ENCODE measurements at places on chromosomes 1 and 21. TPM values are rescaled to one million over a fixed set of nuclear protein-coding genes. Genes with fewer than 3 reads are reported as not detected.
A peak's percentile ranks its signal among the peaks of the same experiment; 100 is the strongest.

DNA sequence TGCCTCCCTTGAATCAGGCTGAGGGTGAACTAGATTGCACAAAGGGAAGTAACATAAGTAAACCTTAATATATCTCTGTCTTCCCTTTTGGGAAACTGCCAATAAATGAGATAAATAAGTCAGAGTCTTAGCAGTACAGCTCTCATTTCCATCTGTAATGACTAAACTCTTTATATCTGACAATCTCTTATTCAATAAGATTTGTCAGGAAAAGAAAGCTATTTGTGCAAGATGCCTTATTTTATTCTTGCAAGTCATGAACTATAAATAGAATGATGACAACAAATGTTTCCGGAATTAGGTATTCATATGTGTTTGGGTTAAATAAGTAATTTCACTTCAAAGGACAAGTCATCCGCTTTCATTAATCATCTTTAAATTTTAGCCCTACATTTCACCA lies 229.2 kb downstream of the PTGER3 start:
- no peak overlapping the region for H3K4me3 ChIP-seq
- no peaks in the 10 kb centered on the region for H3K36me3 ChIP-seq
- no peak overlapping the region for H3K27ac ChIP-seq

- H3K27me3 ChIP-seq, result no peaks in the 10 kb centered on the region
- peaks cover 6% of the 10 kb centered on the region for H3K4me1 ChIP-seq
- H3K27ac ChIP-seq, result no peak overlapping the region
- DNase-seq, result no peak
- no peak overlapping the region for H3K4me3 ChIP-seq
Measured at GRCh38 chr1:231334952-231335351, 2.7 kb downstream of the EXOC8 start.

The FAM177B gene
- 0.06 TPM for polyA plus RNA-seq

DNA sequence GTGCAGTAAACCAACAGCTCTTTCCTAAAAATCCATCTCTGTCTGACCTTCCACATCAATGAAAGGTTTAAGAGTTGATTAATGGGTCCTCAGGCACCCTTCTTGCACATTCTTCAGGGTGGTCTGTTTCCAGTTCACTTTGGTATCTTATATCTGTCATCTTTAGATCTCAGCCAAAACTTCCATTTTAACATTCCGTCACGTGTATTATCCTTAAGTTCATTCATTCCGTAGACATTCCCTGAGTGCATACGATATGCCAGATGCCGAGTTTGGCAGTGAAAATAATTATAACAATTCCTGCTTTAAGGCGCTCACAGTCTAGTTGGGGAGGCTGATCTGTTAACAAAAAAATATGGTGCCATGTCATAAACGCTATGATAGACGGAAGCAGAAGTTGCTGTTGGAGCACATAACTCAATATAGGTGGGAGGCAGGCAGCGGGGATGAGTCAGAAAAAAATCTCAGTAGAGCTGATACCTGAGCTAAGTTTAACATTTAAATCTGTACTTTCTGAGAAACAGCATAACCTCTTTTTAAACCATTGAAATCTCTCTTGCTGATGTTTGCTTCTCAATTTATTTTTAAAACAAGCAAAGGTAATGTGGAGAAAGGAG lies 59.6 kb upstream of the HOOK1 start:
- no peak for DNase-seq
- no peaks in the 10 kb centered on the region for H3K36me3 ChIP-seq
- no peaks in the 10 kb centered on the region for H3K27me3 ChIP-seq

DNA sequence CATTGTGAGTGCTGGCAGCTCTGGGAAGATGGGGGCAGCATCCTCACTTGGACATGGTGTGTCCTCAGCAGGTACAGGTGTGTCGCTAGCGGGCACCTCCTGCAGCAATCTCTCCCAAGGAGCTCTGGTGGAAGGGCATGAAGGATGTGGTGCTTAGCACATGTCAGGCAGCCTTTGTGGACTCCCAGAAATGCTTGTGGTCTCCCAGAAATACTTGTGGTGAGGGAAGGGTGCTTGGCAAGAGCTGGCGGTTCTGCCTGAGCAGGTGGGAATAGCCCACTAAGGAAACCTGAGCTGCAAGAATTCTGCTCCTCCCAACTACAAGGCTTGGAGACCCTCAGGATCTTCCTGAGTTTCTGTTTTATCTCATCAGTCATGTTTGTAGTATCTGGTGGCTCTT lies 371.6 kb downstream of the PRDM2 start:
- H3K36me3 ChIP-seq, result no peaks in the 10 kb centered on the region
- no peak for DNase-seq
- no peak overlapping the region for H3K4me3 ChIP-seq
- no peak overlapping the region for H3K27ac ChIP-seq
- no peaks in the 10 kb centered on the region for H3K27me3 ChIP-seq
- no peaks in the 10 kb centered on the region for H3K4me1 ChIP-seq

DNA sequence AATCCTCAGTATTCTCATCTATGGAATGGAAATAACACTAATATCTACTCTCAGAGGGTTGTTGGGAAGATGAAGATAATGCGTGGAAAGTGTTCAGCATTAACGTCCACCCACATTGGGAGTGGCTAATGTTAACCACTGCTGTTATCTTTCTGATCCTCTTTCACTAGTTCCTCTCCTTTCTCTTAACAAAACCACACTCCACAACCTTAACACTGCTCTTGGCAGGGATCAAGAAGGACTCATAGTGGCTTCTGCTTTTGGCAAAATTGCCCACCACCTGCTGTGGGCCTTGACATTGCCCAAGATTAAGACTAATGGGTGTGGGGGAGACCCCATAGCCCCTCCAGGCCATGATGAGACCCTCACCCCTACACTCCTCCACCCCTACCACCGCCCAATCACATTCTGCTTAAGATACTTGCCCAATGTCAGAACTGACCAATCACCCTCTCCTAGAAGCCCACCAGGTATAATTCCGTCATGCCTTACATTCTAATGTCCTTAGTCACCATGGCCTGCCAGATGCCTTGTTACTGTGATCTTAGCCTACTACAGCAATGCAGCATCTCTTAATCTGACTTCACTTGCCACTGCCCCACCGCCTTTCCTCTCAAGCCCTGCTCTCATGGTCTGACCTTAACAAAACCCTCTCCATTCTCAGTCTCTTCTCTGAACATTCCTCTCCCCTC lies 27.1 kb downstream of the DHCR24 start:
- H3K27ac ChIP-seq, result no peak overlapping the region
- H3K4me3 ChIP-seq, result no peak overlapping the region
- no peaks in the 10 kb centered on the region for H3K27me3 ChIP-seq
- DNase-seq, result no peak
- H3K4me1 ChIP-seq, result no peaks in the 10 kb centered on the region

The LCE3E gene
- not detected for polyA plus RNA-seq

The ITGB2 gene
- polyA plus RNA-seq, result 0.89 TPM

DNA sequence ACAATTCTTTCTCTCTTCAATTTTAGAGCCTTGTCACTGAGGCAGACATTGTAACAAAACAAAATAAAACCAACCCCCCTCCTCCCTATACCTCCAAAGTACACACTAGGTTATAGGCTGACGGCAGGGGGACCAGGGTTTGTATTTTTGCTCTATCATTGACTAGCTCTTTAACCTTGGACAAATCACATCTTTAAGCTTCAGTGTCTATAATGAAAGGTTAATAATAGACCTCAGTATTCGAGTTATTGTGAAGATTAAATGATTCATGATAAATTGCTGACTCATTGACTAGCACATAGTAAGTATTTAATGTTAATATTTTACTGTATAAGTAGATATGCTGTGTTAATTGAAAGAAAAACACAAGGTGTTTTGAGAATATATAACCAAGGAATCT lies 1267.6 kb upstream of the ADGRL2 start:
- peaks cover 34% of the 10 kb centered on the region for H3K4me1 ChIP-seq
- no peaks in the 10 kb centered on the region for H3K36me3 ChIP-seq
- DNase-seq, result no peak

The RPL22 gene
- 133 TPM for polyA plus RNA-seq

- DNase-seq, result no peak
- H3K36me3 ChIP-seq, result no peaks in the 10 kb centered on the region
- no peak overlapping the region for H3K27ac ChIP-seq
Measured at GRCh38 chr1:211129776-211130175, 4.2 kb downstream of the KCNH1 start.

GRCh38 chr1:12551584-12551983 lies 66.4 kb downstream of the DHRS3 start:
- H3K27me3 ChIP-seq, result no peaks in the 10 kb centered on the region
- DNase-seq, result no peak
- no peak overlapping the region for H3K4me3 ChIP-seq
- H3K27ac ChIP-seq, result no peak overlapping the region
- no peaks in the 10 kb centered on the region for H3K4me1 ChIP-seq

The RHD gene
- 0.33 TPM for polyA plus RNA-seq

GRCh38 chr1:33949570-33949969 lies 85.7 kb downstream of the HMGB4 start:
- H3K36me3 ChIP-seq, result no peaks in the 10 kb centered on the region
- no peak for DNase-seq
- no peaks in the 10 kb centered on the region for H3K4me1 ChIP-seq
- H3K27me3 ChIP-seq, result no peaks in the 10 kb centered on the region
- H3K4me3 ChIP-seq, result no peak overlapping the region

The OR2T11 gene
- polyA plus RNA-seq, result not detected

The CRP gene
- polyA plus RNA-seq, result not detected

- DNase-seq, result no peak
- no peak overlapping the region for H3K4me3 ChIP-seq
- peaks cover 40% of the 10 kb centered on the region for H3K27me3 ChIP-seq
- H3K4me1 ChIP-seq, result no peaks in the 10 kb centered on the region
- H3K27ac ChIP-seq, result no peak overlapping the region
Measured at GRCh38 chr21:44935533-44935927, 4.3 kb upstream of the SLX9 start.

The KCND3 gene
- 0.22 TPM for polyA plus RNA-seq

DNA sequence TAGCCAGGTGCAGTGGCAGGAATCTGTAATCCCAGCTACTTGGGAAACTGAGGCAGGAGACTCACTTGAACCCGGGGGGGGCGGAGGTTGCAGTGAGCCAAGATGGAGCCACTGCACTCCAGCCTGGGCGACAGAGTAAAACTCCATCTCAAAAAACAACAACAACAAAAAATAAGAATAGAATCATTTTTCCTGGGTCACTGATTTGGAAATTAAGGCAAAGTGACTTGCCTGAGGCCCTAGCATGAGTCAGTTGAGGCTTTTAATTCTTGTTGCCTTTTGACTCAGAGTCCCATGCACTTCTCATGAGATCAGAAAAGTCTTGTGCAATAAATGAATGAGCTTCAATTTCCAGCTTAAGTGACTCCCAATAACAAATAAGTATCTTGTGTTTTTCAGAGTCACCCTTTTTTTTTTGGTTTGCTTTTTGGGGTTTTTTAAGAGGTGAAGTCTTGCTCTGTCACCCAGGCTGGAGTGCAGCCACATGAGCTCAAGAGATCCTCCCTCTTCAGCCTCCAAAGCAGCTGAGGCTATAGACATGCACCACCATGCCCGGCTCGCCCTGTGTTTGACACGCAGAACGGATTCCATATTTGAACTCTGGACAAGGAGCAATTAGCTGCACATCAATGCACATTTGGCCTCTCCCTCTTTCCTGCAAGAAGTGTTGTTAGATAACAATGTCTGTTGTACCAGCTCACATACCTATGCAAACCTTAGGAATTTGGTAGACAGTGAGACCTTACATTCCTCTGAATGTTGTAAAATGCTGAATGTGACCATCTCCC lies 3.4 kb upstream of the PLEKHM2 start:
- H3K27me3 ChIP-seq, result no peaks in the 10 kb centered on the region
- H3K36me3 ChIP-seq, result no peaks in the 10 kb centered on the region
- no peak overlapping the region for H3K27ac ChIP-seq
- H3K4me1 ChIP-seq, result no peaks in the 10 kb centered on the region
- DNase-seq, result no peak

DNA sequence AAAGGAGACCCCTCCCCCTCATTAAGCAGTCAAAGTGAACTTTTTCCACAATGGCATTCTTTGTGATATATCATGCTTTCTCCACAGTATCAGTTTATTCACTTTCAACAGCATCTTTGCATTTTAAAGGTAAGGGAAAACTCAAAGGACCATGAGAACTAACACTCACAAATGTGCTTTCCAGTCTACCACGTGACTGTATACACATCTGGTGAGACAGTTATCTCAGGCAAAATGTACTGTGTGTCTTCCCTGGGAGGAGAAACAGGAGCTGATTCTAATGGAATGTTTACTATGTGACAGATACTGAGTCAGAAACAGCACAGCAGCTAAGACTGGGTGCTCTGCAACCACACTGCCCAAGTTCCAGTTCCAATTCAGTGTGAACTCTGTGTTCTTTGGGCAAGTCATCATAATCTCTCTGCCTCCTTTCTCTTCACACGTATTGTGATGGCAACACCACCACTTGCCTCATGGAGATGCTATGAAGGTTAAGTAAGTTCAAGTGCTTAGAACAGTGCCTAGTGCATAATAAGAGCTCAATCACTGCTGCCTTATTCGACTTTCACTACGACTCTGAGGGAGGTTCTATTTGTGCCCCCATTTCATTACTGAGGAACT lies 79.0 kb downstream of the SLC45A1 start:
- H3K27ac ChIP-seq, result no peak overlapping the region
- no peaks in the 10 kb centered on the region for H3K27me3 ChIP-seq
- peaks cover 17% of the 10 kb centered on the region for H3K4me1 ChIP-seq

The LEMD1 gene
- polyA plus RNA-seq, result 10.0 TPM

DNA sequence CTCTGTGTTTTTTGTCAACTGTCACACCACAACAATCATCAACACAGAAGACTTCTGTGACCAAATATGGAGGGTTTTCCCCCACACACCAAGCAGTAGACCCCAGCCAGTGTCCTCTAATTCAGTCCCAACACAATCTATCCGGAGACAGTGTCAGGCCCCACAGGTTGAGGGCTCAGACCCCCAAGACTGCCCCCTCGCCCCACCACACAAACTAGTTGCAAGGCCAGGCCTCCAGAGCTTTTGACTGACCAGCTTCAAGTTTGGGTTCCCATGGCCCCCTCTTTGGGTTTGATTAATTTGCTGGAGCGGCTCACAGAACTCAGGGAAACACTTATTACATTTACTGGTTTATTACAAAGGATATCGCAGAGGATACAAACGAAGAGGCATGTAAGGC lies 37.2 kb downstream of the NEK2 start:
- H3K27me3 ChIP-seq, result no peaks in the 10 kb centered on the region
- DNase-seq, result no peak
- no peak overlapping the region for H3K4me3 ChIP-seq
- H3K4me1 ChIP-seq, result no peaks in the 10 kb centered on the region

The PADI1 gene
- polyA plus RNA-seq, result 0.38 TPM

The SCYL3 gene
- polyA plus RNA-seq, result 2.7 TPM

The CAMK1G gene
- polyA plus RNA-seq, result 1.3 TPM

- H3K27ac ChIP-seq, result no peak overlapping the region
- H3K4me1 ChIP-seq, result no peaks in the 10 kb centered on the region
- H3K4me3 ChIP-seq, result peak overlapping the region; percentile 68
- peaks cover 10% of the 10 kb centered on the region for H3K36me3 ChIP-seq
- no peaks in the 10 kb centered on the region for H3K27me3 ChIP-seq
Measured at GRCh38 chr21:26845759-26846035, 488 bp upstream of the ADAMTS1 start.
